ENCODE measurements at places on chromosomes 3 and 15.

GRCh38 chr3:154180836-154181691 is 59.9 kb downstream of the ARHGEF26 start:
- peak; percentile 28 for DNase-seq

DNA sequence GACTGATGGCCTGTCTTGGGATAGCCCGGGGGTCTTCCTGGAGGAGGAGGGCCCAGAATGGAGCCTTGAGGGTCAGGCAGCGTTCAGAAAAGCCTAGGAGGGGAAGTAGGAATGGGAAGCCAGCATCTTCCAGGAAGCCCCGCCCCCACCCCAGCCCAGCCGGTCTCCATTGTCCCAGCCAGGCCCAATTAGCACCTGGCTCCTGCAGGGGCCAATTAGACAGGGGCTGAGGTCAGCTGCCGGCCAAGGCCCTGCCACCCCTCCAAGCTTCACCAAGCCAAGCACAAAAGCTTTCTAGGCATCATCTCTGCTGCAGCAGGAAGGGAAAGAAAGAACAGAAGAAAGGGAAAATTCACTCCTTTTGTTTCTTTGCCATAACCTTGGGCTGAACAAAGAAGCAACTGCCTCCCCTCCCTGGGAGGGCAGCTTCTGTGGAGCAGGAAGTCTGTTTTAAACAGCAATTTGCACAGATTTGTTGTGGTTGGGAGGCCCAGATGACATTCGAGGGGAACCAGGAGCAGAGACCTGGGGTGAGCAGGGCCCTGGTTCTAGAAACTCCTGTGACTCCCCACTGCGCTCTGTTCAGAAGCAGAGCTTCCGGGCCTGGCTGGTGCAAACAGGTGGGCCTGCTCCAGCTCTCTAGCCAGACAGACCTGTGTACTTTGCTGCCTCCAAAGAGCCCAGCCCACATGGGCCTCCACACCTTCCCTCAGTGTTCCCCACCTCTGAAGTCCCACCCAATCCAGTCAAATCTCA is 47.7 kb downstream of the CYP11A1 start:
- peak; percentile 10 for DNase-seq

DNA sequence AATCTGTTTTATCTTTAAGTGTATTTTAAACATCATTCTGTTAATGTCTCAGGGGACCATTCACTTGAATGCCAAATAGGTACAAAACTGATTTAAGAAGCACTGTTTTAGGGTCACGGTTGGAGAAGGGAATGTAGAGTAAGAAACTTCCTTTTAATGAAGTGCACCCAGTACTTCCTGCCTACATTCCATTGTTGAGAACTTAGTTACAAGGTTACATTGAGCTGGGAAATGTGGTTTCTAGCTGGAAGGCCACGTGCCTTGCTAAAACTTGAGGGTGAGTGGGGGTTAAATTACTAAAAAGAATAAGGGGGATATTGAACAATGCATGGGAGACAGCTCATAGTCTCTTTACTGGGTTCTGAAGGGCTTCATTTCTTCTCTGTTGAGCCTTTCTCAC is 78.3 kb upstream of the TBC1D5 start:
- peak; percentile 18 for DNase-seq

DNA sequence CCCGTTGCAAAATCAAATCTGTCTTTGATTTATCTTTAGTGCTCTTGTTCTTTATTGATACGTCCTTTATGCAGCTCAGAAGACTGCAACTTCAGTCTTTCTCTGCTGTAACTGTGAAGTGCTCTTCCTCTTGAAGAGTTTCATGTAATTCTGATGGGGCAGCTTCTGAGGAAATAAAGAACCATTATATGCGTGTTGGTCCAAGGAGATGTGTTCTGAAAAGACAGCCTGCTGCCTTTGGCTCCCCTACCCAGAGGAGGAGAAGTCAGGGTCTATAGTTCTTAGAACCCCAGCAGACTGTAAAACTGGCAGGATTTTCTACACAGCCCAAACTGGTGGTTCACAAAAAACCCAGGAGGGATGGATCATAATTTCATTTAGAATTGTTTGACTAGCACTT is 22.4 kb upstream of the ABHD10 start:
- no peak for DNase-seq

DNA sequence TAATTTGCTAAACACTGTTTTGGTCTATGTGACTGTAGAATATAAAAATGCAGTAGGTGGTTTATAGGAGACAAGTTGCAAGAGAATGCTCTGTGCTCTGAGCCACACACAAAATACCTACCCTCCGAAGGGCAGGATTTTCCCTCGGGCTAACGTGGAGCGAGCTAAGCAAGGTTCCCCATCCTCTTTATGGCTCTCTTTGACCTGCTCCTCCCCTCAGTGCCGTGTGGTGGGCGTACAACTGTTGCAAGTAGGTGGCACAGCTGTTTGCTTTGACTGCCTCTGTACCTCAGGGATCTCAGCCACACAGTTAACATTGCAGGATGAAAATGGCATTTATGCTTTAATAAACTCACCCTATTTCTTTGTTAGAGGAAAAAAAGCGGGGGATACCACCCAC is 339.1 kb downstream of the SATB1 start:
- no peak for DNase-seq

GRCh38 chr3:171967137-171967783 is 72.1 kb upstream of the FNDC3B start:
- DNase-seq: peak; percentile 88

GRCh38 chr3:99128235-99128634 is 226.7 kb upstream of the DCBLD2 start:
- peak; percentile 63 for DNase-seq

DNA sequence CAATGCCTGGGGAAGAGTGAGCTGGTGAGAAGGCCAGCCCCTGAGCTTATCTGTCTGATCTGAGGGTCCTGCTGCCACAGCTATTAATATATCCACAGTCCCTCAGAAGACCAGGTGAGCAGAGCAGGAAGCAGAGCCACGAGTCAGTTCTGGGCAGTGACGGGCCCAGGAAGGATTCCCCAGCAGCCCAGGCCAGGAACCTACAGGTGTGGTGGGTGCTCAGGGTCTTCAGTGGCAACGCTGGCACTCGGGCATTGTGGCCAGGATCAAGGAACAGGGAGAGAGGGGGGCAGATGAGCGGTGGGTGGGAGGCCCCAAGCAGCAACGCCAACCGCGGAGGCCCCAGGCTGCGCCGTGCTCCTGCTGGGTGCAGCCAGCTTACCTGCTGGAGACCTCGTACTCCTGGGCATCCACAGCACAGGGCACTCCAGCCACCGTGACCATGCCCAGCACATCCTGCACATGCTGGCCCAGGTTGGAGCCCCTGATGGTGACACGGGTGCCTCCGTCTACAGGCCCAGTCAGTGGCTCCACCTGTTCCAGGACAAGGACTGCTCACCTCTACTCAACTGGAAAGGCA is 12.3 kb downstream of the PLXNB1 start:
- no peak for DNase-seq

DNA sequence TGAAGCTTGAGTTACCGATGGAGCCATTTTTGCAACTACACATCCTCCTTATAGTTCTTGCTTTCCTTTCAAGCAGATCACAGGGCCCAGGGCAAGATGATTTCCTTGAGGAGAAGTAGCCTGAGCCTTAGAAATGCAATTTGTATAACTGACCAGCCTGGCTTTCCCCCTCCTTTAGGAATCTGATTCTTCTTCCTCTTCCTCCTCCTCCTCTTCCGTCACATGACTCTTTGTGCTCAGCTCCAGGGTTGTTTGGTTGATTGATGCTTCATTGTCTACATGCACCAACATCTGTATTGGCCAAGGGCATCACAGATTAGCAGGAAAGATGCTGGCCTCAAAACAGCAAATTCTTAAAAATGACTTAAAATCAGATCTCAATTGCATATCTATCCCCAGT is 3.3 kb downstream of the SNAPC5 start:
- DNase-seq: no peak

- peak; percentile 84 for DNase-seq
These were observed 458.3 kb downstream of the MFSD1 start for GRCh38 chr3:159260049-159260662.

DNA sequence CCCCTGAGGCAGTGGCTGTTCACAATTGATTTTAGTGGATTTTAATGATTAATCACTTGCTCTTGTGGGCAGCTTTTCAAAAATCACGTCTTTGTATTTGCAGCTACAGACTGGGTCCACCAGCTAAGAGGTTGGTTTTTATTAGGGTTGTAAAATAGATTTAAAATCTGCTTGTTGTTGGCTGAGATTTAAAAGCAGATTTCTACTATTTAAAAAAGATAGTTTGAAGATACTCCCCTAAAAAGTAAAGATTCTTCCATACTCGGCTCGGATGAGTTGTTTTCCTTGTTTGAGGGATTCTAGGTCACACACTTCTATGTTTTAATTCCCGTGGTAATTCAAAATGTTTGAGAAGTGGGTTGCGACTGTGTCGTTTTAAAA is 1.7 kb downstream of the KLHL24 start:
- no peak for DNase-seq

- DNase-seq: peak; percentile 36
These were observed 93.2 kb downstream of the TP63 start for GRCh38 chr3:189724356-189724755.

DNA sequence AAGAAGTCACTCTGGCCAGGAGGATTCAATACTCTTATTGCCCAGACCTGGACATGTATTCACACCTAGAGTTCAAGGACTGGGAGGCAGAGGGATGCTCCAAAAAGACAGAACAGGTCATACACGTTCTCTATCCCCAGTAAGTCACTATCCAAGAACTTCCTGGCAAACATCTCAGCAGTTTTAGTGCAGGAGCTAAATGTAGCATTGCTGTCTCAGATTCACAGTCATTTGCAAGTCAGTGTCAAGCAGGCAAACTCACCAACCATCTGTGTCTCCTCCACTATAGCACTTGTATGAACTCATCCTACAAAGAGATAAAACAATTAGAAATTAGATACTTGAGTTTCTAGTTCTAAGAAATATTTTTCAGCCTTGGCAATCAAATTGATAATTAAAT is 38.4 kb downstream of the ABHD17C start:
- no peak for DNase-seq

DNA sequence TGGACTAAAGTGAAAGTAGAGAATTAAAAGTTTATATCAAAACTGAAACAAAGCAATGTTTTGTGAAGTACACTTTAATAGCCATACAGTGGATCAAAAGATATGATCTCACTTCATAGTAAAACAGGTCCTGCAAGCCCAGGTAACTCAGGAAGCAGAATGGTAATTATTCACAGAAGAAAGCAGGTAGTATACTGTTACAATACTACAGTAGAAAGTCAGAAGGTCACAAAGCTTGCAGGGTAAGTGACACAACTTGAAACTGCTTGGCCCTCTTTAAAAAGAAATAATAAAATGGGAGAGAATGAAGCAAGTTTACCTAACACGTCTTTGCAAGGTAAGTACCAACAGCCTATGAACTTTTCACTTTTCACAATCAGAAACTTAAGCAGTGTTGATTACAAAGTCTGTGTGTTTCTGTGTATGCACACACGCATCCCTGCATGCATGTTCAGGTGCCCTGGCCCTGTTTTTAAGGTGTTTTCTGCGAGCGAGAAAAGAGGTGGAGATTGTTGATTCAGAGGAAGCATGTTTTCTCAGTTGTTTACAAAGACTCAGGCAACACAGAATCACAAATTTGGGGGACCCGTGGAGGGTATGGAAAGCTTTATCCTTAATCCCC is at the start of gene NAALADL2:
TSS of gene NAALADL2 (plus strand) at position 221 of the 622 bp plus-strand sequence.
- DNase-seq: no peak

DNA sequence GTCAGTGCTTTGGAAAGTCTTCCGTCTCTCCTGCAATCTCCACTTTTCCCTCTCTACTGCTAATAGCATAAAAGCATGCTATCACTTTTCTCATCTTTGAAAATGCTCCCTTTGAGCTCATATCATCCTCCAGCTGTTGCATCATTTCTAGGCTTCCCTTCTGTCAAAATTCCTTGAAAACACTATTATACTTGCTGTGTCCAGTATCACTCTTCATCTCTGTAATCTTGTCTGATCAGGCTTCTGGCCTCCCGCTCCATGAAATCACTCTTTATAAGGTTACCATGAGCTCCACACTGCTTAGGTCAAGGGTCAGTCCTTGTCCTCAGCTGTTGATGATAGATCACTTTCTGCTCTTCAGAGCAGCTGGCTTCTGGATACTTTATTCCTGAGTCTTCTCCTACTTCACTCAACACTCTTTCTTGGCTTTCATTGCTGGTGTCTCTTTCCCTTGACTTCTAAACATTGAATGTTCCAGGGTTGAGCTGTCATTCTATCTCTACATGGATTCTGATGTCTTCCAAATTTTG is 50.9 kb upstream of the SPTSSB start:
- no peak for DNase-seq

- peak; percentile 32 for DNase-seq
These were observed 429.5 kb downstream of the ZIC1 start for GRCh38 chr3:147838652-147839051.

DNA sequence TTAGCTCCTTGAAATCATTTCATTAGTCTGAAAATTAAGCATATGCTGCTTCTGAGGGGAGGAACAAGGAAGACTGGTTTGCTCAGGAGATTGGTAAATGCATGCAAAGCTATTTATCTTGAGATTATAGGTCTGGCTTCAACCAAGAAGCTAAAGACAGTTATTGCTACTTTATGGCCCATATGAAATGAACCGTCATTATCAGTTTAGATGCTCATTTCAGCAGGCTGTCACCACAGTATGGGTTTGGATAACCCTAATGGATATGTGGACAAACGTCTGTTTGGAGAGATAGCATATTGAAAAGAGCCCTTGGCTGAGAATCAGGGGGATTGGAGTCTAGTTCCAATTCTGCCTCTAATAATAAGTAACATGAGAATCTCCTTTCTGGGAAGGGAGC is 922.6 kb downstream of the TUSC7 start:
- no peak for DNase-seq

DNA sequence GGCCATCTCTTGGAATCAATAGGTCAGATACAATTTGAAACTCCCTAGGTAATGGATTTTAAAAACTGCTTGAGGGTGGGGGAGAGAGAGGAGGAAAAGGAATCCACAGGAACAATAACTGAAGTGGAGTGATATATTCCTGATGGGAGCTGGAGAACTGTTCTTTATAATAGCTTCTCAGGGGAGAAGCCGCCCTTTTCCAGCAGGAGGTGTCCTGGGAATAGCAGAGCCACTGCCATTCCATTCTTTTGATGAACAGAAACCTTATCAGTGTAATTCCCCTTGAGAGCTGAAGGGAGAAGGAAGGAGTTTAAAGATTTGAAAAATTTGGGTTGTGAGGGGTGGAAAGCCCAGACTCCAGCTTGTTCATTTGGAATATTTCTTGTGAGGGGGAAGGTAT is 504.9 kb upstream of the DPH6 start:
- DNase-seq: no peak

- DNase-seq: no peak
These were observed 6.9 kb upstream of the SPTBN5 start for GRCh38 chr15:41900526-41901380.

GRCh38 chr15:72472992-72473610 is 1.0 kb upstream of the ARIH1 start:
- DNase-seq: peak; percentile 47

- peak; percentile 98 for DNase-seq
These were observed 34.4 kb downstream of the B3GNT5 start for GRCh38 chr3:183287301-183287971.
